Panc1 (cell line): ENCODE measurements at places on chromosomes 16 and 17.

DNA sequence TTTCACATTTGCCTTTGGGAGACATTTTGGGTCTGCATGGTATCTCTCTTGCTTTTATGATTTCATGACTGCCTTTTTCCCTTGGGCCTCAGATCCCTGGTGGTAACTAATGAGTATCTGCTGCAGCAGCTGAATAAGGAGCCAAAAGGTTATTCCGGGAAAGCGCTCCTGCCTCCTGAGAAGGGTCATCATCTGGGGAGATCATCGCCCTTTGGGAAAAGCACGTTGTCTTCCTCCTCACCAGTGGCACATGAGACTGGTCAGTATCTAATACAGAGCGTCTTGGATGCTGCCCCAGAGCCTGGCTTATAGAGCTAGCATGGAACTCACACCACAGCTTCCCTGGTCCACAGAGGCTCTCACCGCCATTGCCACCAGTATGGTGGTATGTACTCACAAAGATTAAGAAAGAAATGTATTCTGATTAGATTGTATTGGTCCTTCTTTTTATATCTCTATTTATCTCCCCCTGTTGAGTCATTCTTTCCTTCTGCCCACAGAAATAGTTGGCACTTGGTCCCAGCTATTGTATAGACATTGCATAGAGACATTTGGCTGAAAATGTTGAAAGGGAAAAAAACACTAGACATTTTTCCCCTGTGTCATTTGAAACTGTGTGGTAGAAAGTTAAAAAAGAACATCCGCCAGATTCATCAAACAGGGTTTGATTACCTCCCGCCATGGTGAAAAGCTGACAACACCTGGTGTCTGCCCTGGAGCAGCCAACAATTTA is 8.4 kb downstream of the TPPP3 start:
- DNase-seq: no peak

GRCh38 chr16:88005181-88005581 is 53.9 kb downstream of the BANP start:
- no peak for DNase-seq

GRCh38 chr17:39238311-39238972 is 12.7 kb upstream of the STAC2 start:
- DNase-seq: no peak

DNA sequence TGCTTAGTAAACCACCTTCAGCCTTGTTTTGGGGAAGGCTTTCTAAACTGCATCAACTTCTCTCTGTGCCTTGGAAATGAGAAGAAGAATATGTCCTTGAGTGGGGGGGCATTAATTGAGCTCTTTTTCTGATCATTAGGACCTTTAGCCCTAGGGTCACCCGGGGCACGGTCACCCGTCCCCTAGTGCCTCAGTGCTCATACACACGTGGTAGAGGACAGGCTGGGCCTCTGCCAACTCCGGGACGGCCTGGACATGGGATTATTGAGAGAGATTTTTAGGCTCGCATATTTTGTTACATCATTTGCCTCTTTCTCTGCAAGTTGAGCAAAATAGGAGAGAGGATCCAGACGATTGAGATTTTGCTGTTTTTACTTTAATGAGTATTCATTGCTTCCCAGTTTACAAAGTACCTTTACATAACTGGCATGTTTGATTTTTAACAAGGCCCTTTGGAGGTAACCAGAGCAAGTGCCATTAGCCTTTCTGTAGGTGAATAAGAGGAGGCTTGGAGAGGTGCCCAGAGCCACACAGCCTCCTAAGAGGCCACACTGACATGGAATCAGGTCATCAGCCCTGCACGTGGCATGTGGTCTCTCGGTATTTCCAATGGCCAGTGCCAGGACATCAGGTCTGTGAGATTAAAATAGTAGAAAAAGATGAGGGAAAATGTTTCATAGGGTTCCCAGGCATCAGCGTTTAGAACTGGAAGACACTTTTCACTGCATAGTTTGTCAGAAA is 11.1 kb downstream of the PMM2 start:
- DNase-seq: no peak

DNA sequence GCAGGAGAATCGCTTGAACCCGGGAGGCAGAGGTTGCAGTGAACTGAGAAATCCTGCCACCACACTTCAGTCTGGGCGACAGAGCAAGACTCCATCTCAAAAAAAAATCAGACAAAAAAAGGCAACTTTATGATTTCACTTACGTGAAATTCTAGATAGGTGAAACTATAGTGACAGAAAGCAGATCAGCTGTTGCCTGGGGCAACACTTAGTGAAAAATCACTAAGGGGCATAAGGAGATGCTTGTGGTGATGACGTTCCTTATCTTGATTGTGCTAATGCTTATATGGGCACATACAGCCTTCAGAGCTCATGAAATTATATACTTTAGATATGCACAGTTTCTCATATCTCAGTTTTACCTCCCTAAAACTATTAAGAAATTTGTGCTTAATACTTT is 41.6 kb upstream of the SLC5A10 start:
- DNase-seq: no peak

DNA sequence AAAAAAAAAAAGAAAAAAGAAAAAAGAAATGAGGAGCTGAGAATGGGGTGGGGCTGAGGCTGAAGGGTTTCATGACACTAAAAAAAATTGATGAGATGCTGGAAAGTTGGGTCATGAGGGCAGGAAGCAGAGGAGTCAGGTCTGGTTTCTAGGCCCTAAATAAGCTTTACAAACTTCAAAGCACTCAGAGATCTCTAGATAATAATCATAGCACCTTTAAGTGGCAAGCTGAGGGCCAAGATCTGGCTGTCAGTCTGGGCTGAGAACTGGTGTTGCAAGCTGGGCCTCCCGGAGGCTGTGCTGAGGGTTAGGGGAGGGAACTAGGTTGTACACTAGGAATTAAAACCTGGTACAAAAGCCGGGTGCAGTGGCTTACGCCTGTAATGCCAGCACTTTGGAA is 6.4 kb downstream of the ZNF764 start:
- no peak for DNase-seq

- DNase-seq: no peak
Measured at GRCh38 chr16:78597809-78598570, 498.5 kb downstream of the WWOX start.

- no peak for DNase-seq
Measured at GRCh38 chr16:55329791-55330428, 5.9 kb downstream of the IRX6 start.

DNA sequence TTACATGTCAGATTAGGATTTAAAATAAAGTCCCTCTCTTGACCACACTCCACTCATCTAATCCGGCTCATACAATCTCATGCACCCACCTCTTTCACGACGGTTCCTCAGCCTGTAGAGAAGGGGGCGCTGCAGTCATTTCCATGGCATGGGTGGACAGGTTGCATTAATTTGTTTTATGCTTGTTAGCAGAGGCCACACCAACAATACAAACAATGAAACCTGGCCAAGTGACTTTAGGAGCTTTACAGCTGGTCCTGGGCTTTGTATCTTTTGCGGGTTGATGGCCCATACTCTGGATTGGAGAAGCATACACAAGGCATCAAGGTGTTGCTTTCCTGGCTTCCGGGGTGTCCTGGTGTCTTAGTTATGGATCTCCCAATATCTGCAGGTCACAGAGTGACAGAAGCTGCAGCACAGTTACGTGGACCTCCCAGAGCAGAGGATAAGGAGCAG is 9.7 kb upstream of the SNF8 start:
- no peak for DNase-seq

DNA sequence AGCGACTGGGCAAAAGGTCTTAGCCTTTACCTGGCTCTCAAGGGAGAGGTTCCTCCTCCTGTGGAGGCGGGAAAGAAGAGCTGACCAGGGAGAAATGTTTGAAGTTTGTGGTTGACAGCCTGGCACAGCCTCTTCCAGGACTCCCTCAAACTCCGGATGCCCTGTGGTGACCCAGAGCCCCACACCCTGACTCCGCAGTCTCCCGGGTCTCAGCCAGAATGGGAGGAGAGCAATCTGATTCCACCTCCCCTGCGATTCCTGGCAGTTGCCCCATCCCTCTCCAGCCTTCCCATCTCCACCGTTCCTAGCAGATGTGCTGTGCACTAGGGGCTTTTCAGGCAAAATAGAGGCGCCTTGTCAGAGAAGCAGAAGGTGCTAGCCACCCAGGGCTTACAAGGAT is 5.5 kb upstream of the DNAI2 start:
- no peak for DNase-seq

DNA sequence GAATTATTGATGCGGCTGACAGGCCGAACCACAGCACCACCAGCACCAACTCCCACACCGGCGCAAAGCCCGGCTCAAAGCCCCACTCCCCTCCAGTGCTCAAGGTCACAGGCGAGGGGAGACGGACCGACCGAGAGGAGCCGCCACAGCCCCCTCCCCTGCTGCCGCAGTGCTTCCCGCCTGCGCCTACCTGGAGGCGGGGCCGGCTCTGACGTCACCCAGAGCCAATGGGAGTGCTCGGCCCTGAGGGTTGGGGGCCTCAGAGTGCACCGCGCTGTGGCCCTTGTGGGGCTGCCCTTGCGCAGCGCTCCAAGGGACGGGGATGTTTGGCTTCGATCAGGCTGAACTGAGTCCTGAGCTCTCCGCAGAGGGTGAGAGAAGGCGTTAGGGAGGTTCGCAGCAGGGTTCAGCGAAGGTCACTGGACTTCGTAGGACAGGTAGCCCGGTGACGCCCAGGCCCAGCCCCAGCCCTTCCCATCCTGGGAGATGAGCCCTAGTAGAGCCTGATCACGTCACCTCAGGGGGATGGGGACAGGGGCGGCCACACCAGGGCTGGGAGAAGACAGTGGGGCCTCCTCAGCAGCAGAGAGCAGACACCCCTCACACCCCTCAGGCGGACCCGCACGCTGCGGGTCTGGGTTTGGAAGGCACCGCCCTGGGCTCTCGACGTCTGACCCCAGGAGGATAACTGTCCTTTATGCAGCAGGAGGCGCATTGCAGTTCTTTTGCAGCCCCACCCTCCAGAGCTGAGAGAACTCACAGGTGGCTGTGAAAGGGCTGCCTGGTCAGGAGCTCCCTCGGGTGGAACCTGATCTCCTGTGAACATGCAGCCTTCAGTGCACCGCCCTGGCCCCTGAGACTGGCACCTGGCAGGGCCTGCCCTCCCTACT is 1.5 kb downstream of the NDRG4 start:
- DNase-seq: no peak
